ENCODE measurements at places on chromosomes 7 and 10. TPM values are rescaled to one million over a fixed set of nuclear protein-coding genes. Genes with fewer than 3 reads are reported as not detected.

The ZFAND4 gene
- total RNA-seq = 3.8 TPM

The PIK3CG gene
- 4.7 TPM for total RNA-seq

The ZNF467 gene
- 1.2 TPM for total RNA-seq

The MOGAT3 gene
- total RNA-seq = not detected

The COL26A1 gene
- total RNA-seq = not detected

The INMT gene
- total RNA-seq = 0.27 TPM

The CALML3 gene
- not detected for total RNA-seq

The RAMP3 gene
- total RNA-seq = 7.0 TPM

The SDK1 gene
- 0.20 TPM for total RNA-seq

The LRRTM3 gene
- not detected for total RNA-seq

The ANKRD61 gene
- total RNA-seq = 0.40 TPM

The ACTR3C gene
- total RNA-seq = 0.07 TPM

The DKK1 gene
- total RNA-seq = 166 TPM

The SLC16A12 gene
- not detected for total RNA-seq

The FKBP6 gene
- not detected for total RNA-seq

The TCF7L2 gene
- 3.2 TPM for total RNA-seq

The ARL4A gene
- 27.4 TPM for total RNA-seq

The ENKUR gene
- 0.39 TPM for total RNA-seq

The ZNF804B gene
- total RNA-seq = not detected

The HOXA11 gene
- 4.0 TPM for total RNA-seq

The HOXA7 gene
- 11.9 TPM for total RNA-seq

The SKIDA1 gene
- total RNA-seq = 0.47 TPM

The TLL2 gene
- 0.27 TPM for total RNA-seq

The PTN gene
- 0.07 TPM for total RNA-seq

The HHEX gene
- 42.2 TPM for total RNA-seq

The PTPN20 gene
- total RNA-seq = not detected

The PILRA gene
- total RNA-seq = not detected

The ITIH5 gene
- total RNA-seq = 0.30 TPM

The CHAT gene
- not detected for total RNA-seq

The ADCY1 gene
- 0.07 TPM for total RNA-seq

The AKR1C4 gene
- total RNA-seq = not detected

The ADRB1 gene
- 2.1 TPM for total RNA-seq

The PRPS1L1 gene
- total RNA-seq = not detected

The CUBN gene
- total RNA-seq = 6.8 TPM

The METTL27 gene
- total RNA-seq = 3.1 TPM

The ABCB1 gene
- total RNA-seq = 42.0 TPM

The IDE gene
- 24.5 TPM for total RNA-seq

The TAC1 gene
- not detected for total RNA-seq

The BAMBI gene
- total RNA-seq = 1.1 TPM

The SYT15B gene
- not detected for total RNA-seq

The PAPSS2 gene
- 69.5 TPM for total RNA-seq

The DLX6 gene
- total RNA-seq = not detected

The INHBA gene
- total RNA-seq = 2.8 TPM
